ENCODE measurements at places on chromosomes 2 and 18.

- DNase-seq: no peak
These were observed 763.5 kb upstream of the CELF4 start for GRCh38 chr18:38329145-38329544.

DNA sequence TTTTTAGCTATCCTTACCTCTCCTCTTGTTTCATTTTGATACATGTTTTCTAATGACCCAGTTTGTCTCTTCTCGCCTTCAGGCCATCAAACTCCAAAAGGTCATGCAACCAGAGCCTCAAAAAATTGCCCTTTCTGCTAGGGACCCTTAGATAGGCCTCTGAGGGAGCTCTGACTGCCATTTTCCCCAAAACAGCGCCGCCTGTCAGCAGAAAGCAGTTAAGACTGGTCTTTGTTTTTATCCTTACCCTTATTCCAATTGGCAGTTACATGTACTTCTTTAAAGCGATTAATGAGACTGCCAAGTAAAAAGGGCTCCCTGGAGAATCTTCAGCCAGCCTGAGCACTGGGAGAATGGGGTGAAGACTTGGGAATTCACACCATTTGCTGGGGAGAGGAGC is 55.1 kb upstream of the RIT2 start:
- DNase-seq: no peak

GRCh38 chr2:64459575-64459974 is 5.6 kb downstream of the LGALSL start:
- no peak for DNase-seq

DNA sequence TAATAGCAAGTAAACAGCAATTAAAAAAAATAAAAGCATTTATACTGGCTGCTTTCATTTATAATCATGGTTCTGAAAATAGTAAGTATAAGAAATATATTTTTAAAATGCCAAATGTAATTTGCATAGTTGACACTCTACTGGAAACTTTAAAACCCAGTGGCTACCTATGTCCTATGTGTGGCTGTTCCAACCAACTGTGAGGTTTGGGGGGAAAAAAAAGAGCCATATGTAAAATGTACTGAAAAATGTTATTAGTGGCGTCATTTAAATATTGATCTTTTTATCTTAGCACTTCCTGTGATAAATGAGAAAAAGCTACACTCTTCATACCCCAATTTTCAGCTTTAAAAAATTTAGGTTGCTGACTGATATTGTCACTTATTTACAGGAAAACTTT is 270.7 kb downstream of the TCF4 start:
- no peak for DNase-seq

DNA sequence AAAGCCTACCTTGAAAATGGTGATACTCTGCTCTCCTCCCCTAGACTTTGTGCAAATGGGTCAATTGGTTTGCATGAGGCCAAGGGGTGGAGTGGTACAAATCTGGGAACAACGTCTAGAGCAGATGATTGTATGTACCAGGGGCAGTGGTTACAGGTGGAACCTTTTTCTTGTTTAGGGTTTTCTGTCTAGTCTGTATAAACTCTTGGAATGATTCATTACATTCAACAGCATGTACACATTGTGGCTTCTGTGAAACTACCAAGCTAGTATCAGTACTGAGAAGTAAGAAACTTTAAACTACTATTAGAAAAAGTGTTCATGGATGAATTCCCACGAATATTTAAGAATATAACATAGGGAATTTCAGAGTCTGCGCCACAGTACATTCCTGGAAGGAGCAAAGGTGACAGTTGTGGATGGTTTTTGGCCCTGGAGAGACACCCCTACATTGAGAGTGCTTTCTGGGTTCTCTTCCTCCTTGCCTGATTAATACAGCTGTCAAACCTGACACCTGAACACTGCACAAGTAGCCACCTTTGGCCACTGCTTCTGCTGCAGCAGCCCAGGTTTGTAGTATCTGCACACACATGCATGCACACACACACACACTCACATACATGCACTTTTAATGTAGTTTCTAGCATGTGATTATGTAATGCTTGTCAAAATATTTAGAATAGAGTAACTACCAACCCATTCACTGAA is 30.0 kb downstream of the CFAP221 start:
- no peak for DNase-seq

DNA sequence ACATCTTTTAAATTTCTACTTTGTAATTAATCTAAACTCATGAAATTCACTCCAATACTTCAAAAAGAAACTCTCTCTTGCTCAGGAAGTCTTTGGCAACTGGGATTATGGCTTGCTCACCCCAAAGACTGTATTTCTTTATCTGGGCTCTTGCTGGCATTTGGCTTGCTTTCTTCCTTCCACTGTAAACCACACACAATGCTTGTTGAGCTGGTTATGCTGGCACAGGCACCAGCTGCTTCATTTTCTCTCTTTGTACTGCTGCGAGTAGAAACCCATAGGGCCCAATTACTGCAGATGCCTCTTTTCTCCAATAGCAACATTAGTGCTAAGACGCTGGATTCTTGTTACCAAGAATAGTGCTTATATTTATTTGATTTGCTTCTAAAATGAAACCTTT is 51.4 kb downstream of the SLC38A11 start:
- DNase-seq: peak; percentile 29

DNA sequence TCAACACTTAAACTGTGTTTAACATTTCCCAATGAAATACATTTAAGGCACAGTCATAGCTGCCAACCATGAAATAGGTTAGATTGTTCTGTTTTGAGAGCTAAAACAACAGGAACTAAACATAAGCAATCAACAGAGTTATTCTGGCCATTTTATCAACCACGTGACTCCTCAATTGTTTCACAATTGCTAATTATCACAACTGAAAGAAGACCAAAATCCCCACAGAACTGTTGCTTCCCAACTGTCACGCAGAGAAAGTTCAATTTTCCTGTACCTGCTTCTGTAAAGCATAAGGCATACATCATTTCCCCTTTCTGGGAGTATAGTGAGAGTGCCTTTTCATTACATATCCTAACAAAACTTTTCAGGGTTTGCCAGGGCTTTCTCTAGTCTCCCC is 248.6 kb downstream of the EPHA4 start:
- no peak for DNase-seq

- peak; percentile 40 for DNase-seq
These were observed at the start of gene HOXD9 for GRCh38 chr2:176122683-176123410. Gene HOXD9, plus strand, starts transcription at chr2:176122719. Its CDS starts 50 bp downstream, at chr2:176122769.

- DNase-seq: no peak
These were observed 73.7 kb downstream of the CABLES1 start for GRCh38 chr18:23209031-23209430.

- no peak for DNase-seq
These were observed 224.5 kb downstream of the FAM210A start for GRCh38 chr18:13501891-13502290.

GRCh38 chr2:242012956-242013764 is 143.6 kb downstream of the RTP5 start:
- no peak for DNase-seq

GRCh38 chr2:110983133-110983532 is 137.6 kb upstream of the BCL2L11 start:
- no peak for DNase-seq

DNA sequence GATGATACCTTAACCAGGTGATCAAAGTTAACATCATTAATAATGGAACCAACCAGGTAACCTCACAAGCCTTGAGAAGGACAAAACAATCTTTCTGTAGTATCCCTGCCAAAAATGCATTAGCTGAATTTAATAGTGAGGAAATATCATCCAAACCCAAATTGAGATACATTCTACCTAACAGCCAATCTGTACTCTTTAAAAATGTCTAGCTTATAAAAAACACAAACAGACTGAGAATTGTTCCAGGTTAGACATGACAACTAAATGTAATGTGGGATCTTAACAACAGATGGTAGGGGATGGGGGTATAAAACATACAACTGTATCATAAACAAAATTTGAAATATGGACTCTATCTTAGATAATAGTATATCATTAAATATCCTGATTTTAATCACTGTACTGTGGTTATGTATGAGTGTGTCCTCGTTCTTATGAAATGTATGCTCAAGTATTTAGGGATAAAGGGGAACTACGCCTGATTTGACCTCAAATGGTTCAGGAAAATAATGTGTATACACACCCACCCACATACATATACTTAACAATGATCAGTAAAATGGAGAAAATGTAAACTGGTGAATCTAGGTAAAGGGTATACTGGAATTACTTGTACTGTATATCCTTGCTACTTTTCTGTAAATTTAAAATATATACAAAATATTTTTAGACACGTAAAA is 1.7 kb downstream of the FANCL start:
- DNase-seq: no peak

DNA sequence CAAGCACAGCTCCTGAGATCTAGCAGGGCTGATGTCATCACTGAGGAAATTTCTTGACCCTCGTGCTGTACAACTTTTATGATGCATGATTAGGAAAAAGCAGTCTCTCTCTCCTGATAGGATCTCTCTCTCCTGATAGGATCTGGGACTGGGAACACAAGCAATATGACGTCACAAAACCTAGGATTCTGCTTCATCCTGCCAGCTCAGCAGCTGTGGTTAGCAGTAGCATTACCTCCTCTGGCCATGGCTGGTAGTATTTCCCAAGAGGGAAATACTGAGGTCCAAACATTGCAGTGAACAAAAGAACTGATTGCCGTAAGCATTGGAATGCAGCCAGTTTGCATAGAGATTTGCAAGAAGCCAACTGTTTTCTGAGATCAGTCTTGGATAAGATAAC is 521.2 kb upstream of the POU3F3 start:
- DNase-seq: no peak

GRCh38 chr2:102179788-102180686 is 6.8 kb upstream of the IL1RL2 start:
- DNase-seq: no peak

DNA sequence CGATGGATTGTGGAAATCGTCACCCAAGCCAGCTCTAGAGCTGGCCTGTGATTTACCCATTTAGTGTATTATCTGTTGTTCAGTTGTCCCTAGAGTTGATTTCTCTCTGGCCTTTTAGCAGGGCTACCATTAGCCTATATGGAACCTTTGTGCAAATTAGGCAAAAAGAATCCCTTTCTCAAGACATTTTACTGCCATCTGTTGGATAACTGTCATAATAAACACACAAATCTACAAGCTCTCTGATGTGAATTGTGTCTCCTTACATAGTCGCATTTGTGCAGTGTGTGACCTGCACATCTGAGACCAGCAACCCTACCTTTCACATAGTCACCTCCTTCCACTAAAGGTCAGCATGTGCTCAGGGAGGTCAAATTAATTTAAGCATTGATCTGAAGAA is 34.0 kb downstream of the LOXHD1 start:
- no peak for DNase-seq

- DNase-seq: no peak
These were observed 495.1 kb upstream of the CNTNAP5 start for GRCh38 chr2:123530004-123530403.

GRCh38 chr2:216765761-216766262 is 70.5 kb upstream of the IGFBP5 start:
- no peak for DNase-seq

- peak; percentile 96 for DNase-seq
These were observed 704 bp upstream of the ODC1 start for GRCh38 chr2:10448576-10449485.

DNA sequence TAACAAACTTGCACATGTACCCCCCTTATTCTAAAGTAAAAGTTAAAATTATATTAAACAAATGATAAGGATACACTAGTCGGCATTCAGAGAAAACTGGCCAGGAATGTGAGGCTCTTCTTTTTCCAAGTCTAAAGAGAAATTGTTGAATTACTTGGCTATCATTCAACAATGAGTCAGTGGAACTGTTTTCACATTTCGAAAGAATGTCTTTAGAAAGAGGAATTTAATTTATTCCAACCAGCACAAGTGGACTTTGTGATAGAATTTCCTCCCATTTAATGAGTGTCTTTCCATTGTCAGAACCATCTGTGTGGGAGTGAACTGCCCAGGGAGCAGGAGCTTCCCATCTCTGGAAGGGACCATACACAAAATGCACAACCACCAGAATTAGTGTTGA is 792.2 kb downstream of the EPHA4 start:
- DNase-seq: no peak

DNA sequence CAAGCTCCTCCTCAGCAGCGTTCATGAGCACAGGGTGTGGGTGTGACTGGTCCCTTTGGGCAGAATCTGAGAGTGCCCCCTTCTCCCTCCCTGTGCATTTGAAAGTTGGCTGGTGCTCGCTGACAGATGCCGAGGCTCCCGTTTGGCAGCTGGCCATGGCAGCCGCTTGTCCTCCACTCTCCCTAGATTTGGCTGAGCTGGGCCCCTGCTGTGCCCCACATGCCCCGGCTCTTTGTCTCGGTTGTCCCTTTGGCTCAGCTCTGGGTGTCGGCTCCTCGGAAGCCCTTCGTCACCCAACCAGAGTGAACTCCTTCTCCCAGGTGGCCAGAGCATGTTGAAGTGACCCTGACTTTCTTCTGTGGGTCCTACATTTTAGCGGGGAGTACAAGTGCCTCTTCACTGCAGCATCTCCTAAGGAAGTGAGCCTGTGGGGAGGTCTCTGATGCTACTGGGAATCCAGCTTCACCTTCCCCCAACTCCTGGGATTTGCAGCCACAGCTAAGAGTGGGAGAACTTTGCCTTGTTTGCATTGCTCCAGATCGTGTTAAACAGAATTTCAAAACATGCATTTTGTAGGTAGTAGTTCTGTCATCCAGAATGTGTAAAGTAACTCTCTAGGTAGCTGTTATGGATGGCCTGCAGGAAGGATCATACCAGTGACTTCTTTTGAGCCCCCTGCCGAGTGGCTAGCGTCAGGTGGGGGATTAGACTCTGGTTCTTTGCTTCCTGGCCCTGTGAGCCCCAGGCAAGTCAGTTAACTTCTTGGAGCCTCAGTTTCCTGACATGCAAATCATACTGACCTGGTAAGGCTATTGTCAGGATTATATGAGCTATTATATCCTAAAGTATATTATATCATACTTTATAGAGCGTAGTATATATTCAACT is 24.2 kb downstream of the HPCAL1 start:
- no peak for DNase-seq

DNA sequence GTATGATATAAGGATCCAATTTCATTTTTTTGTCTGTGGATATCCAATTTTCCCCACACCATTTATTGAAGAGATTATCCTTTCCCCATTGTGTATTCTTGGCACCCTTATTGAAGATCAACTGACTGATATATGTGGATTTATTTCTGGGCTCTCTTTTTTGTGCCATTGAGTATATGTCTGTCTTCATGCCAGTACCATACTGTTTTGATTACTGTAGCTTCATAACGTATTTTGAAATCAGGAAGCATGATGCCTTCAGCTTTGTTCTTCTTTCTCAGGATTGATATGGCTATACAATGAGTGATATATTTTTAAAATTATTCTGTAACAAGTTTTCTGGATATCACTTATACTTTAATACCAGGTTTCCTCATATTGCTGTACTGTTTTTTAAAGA is 58.1 kb upstream of the DLX2 start:
- no peak for DNase-seq

GRCh38 chr2:88099798-88100488 is 27.9 kb downstream of the FABP1 start:
- DNase-seq: no peak

- no peak for DNase-seq
These were observed 24.8 kb downstream of the RUFY4 start for GRCh38 chr2:218093879-218094278.
